Stimulated activated CD8-positive, alpha-beta memory T cell treated with anti-CD3 and anti-CD28 coated beads, Interleukin-2, amount 100 ng/mL, for 1 hour (primary cell): ENCODE measurements at places on chromosomes 12 and 14.

DNA sequence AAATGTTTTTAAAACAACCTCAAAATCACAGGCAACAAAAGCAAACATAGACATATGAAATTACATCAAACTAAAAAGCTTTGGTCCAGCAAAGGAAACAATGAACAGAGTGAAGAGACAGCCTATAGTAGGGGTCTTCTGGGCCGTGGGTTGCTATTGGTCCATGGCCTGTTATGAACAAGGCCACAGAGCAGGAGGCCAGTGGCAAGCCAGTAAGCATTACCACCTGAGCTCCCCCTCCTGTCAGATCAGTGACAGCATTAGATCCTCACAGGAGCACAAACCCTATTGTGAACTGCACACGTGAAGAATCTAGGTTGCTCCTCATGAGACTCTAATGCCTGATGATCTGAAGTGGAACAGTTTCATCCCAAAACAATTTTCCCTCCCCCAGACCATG lies 174.0 kb downstream of the DIO2 start:
- no peak for DNase-seq

GRCh38 chr12:50477241-50477832 lies 27.4 kb upstream of the DIP2B start:
- DNase-seq, result no peak

DNA sequence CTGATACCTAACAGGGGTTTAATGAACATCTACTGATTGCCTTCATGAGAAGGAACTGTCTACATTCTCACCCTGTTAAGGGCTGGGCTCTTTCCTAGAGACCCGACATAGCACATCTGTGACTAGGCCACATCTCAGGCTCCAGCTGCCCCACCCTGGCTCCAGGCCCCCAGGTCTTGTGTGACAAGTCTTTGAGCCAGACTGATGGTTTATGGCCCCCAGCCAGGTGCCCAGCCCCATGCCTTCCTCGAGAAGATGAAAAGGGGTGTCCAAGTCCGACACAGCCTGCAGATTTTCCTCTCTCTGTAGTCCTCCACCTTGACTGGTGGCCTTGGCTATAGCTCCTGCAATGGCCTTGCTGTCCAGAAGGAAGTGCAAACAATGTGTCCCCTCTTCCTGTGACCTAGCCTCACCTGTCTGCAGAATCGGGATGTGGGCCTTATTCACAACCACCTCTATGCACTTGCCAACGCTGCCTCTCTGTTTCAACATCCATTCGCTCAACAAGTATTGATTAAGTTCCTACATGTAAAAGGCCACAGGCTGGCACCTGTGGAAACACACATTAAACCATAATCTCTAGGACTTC lies 4.2 kb downstream of the ACTN1 start:
- DNase-seq, result no peak

DNA sequence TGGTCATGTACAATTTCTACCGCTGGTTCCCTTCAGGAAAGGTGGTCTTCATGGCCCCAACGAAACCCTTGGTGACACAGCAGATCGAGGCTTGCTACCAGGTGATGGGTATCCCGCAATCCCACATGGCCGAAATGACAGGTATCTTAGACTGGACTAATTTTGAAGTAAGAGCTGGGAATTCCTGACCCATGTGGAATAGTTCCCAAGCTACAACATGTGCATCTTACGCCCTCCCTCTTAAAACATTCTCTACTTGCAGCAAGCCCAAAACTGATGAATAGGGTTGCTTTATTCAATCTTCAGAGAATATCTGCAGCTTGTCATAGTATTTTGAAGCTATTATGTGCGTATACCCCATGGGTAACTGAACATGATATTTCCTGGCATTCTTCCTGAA lies 669 bp downstream of the FANCM start:
- no peak for DNase-seq

DNA sequence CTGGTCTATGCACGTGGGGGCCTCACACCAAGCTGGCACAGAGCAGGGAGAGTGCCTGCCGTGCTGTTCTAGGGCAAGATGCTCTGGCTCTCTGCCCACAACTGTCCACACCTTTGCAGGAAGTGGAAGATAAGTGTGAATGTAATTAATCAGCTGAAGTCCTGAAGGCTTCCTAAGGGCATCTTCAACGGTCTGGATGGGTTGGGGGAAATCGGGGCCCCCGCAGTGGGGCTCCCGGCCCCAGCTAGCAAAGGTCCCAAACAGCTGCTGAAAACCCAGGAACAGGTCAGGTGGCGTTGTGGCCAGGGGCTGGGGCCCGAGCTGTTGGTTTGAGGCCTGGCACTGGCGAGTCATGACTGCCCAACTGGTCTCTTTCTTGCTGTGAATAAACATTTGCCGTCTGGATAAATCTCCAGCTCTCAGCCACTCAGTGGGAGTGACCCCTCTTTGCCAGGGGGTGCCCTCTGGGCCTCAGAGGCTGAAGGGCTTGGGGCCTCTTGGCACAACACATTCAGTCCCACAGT lies 6.7 kb upstream of the SLC25A29 start:
- no peak for DNase-seq

DNA sequence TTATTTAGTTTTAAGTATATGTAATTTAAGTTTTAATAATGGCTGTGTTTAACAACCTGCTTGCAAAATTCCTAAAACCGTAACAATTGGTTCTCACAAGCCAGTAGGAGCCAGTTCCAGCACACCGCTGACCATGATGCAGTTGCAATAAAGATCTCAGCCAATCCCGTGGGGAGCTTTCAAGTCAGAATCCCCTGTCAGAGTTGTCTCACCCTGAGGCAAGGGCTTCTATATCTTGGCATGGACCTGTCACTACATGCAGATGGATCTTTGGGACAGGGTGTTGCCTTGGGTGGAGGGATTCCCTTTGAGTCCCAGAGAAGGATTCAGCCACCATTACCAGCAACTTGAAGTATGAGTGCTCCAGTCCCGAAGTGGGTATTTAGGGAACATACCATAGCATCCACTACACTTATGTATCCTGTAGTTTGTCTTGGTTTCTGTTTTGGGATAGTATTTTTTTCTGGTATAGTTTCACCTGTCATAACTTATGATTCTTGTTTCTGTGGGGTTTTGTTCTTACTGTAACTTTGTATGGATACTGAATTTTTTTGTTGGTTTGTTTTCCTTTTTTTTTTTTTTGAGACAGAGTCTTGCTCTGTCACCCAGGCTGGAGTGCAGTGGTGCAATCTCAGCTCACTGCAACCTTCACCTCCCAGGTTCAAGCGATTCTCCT lies 30.1 kb upstream of the LIMA1 start:
- no peak for DNase-seq
